ENCODE measurements at places on chromosomes 11 and 22.

DNA sequence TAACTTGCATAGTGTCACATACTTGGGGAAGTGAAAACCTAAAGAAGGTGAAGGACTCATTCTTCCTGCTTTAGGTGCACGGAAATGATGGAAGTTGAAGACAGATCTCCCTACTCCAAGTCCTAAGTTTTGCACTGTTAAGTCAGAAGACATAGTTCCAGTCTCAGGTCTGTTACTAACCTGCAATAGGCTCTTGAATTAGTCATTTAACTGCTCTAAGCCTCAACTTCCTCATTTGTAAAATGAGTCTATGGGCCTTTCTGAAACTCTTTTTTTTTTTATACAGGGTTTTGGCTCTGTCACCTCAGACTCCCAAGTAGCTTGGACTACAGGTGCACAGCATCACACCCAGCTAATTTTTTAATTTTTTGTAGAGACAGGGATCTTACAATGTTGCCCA lies 30.8 kb upstream of the POU2AF1 start:
- DNase-seq, result no peak

DNA sequence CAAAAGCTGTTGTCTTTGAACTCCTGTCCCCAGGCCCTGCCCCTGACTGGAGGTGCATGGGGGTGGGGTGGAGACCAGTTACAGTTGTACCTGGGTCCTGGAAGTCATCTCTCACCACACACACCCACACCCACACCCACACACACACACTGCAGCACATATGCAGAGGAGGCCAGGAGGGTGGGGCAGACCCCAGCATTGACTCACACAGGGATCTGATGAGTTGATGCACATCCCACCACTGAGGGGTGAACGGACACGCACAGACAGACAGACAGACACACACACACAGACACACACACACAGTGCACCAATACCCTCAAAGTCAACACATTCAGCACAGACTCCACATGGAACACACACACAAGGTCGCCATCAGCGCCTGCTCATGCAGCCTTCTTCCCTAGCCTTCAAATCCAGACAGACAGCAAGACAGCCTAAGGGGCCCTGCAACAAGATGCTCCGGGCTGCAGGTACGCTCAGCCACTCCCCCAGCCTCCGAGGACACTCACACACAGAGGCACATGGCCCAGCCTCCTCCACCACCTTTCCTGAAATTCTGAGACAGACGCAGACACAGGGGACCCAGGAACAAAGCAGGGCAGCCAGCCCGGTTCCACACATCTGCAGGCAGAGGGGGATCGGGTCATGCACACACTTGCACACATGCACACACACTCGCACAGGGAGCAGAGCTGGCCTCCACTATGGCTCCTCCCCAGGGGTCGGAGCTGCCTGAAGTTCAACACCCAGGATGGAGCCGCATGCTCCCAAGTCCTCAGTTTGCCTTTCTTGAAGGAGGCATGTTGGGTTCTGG lies 26.5 kb downstream of the SYT7 start:
- DNase-seq, result peak; percentile 22

DNA sequence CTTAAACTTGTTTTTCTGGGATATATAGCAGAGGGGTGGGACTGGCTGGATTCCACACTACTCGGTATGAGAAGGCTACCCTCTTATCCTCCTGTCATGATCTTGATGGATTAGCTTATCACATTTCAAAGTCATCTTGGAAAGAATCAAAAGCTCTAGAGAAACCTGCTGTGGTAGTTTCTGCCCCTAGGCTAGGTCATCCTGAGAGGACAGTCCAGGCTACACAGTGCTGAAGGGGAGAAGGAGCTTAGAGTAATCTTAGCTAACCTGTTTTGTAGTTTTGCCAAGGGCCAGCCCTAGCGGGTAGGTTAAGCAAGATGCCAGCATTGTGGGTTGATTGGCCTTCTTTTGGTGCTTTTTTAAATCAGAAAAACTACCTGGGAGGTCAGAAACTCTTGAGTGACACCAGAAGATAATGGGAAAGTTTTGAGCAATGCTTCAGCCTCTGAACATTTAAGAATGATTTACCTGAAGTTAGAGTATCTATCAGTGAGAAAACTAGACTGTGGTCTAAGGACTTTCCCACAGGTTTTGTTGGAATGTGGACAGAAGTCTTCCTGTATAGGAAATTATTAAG lies 21.3 kb downstream of the PIWIL4 start:
- DNase-seq, result no peak

GRCh38 chr11:68825571-68825970 lies 16.1 kb downstream of the CPT1A start:
- no peak for DNase-seq

GRCh38 chr11:33467966-33468365 lies 210.8 kb downstream of the HIPK3 start:
- no peak for DNase-seq

DNA sequence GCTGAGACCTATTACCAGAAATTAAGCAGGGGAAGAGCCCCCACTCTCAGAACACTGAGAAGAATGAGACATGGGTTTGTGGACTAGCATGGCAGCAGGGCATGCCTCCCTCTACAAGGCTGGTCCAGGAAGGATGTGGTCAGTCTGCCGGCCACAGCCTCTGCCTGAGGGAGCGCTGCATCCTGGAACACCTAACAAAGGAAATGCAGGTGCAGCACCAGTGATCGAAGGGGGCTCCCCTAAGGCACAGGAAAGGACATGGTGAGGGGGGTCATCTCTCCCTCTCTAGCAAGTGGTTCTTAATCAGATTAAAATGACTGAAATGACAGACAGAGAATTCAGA lies 40.6 kb upstream of the ARL14EP start:
- DNase-seq, result no peak

DNA sequence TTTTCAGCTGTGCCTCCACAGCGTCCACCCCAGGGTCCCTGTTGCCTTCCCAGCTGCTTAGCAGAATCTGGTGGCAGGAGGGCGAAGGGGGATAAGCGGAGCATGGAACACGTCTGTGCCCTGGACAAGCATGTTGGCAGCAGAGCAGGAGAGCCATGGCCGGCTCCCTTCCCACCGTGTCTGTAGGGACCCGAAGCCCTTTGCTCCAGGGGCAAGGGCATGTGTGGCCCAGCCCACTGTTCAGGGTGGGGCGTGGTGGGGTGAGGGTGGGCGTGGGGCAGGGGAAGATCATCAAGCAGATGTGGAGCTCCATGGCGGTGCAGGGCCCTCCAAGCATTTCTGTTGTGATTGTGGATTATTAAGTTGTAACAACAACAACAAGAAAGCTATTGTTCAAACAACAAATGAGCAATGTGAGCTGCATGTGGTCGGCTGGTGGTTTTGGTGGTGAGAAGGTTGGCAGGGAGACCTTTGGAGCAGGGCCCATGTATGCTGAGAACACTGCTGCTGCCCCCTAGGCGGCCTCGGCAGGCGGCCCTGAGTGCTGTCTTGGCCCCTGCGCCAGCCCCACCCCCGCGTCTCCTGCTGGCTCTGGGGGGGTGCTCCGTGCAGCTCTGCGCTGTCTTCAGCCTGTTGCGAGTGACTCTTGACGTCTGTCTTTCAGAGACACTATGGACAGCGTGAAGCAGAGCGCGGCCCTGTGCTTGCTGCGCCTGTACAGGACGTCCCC lies 50.9 kb downstream of the AP2A2 start:
- no peak for DNase-seq

DNA sequence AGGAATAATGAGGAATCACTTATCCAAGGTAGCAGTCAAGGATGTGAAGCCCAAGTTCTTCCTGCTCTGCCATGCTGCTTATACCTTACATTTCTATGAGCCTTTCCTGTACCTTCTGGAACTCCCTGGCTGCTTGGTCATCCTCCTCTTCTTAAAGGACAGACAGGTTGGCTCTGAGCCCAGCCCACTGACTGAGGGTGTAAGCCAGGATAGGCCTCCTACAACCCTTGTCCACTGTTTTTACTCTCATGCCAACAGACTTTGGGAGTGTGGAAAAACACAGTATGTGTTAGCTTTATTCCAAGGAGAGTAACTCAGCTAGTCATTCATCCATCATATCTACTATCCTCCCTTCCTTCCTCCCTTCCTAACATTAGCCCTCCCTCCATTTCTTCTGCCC lies 47.5 kb downstream of the IRAG1 start:
- no peak for DNase-seq

DNA sequence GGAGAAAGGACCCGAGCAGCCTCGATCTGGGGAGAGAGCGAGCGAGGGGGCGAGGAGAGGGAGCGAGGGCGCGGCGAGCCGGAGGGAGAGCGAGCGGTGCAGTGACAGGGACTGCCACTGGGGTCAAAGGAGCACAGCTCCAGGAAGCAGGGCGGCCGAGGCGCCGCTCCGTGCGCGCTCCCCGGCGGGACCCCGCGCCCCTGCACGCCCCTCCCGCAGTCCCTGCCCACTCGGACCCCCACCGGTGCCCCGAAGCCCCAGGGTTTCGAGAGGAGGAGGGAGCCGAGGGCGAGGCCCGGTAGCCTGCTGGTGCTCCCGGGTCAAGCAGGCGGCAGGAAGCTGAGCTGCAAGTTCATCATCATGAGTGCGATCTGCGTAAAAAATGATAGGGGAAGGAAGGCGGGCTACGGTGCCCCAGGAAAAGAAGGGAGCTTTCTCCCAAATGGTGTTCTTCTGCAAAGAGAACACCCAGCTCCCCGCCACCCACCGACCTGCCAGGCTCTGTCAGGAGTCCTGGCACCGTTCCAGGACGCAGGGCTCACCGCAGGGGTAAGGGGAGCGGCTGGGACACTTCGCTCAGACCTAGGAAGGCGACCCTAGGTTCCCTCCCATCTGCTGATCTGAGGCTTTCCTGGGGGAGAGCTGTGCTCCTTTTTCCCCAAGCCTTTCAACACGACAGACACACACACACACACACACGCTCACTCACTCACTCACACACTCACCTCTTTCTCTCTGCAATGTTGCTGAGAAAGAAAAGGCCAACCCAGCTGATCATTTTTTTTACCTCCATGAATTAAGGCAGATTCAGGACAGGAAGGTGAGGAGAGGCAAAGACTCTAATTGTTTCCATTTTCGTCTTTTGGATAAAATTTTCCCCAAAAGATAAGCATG lies at the start of gene MPPED2:
Gene MPPED2, minus strand, starts transcription at position 103 of the 894 bp plus-strand sequence. CDS start 5,980 bp downstream, outside the sequence.
- no peak for DNase-seq

DNA sequence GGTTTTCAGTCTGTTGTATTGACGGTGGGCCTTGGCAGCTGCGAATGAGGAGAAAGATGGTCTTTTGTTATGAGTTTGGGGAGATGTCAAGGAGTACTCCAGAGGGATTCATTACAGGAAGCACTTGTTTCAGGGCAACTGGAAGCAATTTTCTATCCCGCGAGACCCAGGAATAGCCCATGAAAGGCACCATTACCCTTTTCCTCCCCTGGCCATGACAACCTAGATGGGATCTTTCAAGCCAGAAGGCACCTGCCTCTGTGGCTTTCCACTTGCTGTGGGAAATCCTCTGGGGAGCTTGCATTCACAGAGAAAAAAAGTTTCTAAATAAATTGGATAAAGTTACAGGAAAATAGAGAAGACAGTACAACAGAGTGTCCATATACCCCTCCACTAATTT lies 2.7 kb downstream of the ZNF215 start:
- no peak for DNase-seq

DNA sequence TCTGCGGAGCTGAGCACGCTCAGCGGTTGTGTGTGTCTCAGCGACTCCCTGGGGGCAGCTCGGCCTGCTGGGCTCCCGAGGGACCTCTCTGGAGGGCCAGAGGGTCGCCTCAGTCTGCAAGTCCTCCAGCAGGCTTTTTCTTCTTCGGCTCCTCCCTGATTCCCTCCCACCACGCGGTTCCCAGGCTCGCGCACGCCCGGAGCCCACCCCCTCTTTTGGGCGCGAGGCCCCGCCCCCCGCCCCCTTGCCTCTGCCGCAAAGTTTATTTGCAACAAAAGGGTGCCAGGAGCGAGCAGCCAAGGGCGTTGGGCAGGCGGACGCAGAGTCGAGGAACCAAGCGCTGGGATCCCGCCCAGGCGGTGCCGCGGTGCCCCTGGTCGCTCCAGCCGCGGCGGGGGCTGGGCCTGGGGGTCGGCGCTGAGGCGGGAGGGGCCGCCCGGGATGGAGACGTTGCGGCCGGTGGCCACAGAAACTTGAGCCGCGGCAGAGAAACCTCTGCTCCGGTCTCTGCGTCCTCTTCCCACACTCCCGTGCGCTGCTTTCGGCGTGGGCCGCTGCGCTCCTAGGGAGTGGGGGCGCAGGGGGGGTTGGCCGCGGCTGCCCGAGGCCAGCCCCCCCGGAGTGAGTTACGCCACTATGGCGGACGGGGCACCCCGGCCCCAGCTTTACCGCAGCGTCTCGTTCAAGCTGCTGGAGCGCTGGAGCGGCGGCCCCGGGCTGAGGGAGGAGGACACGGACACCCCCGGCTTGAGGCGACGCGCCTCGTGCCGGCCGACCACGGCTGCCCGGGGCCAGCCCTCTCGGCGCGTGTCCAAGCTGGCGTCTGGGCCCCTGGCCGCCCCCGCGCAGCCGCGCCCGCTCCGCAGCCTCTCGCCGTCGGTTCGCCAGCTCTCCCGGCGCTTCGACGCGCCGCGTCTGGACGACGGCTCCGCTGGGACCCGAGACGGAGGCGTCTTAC lies at the start of gene ARHGEF17:
Gene ARHGEF17, plus strand, starts transcription at position 274 of the 958 bp plus-strand sequence. Its CDS starts 363 bp downstream, at position 637.
- peak; percentile 29 for DNase-seq

Measured in activated CD8-positive, alpha-beta memory T cell treated with anti-CD3 and anti-CD28 coated beads for 4 hours (primary cell).